NCI-H460 (cell line): ENCODE measurements at places on chromosomes 2 and 18.

DNA sequence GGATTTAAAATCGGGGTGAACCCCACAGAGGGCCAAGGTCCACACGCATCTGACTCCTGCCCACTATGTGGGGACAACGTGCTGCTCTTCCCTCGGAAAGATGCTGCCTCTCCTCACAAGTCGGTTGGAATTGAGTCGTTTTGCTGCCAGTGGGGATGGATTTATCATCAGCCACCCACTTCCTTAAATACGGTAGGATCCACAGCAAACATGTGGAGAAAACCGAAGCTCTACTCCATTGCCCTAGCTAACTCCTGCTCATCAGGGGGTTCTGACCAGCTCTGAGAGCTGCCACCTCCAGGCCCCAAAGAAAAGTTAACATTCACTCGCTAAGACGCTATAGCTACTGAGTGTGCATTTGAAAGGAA lies 80.9 kb downstream of the CHRNA1 start:
- peak; percentile 7 for DNase-seq

DNA sequence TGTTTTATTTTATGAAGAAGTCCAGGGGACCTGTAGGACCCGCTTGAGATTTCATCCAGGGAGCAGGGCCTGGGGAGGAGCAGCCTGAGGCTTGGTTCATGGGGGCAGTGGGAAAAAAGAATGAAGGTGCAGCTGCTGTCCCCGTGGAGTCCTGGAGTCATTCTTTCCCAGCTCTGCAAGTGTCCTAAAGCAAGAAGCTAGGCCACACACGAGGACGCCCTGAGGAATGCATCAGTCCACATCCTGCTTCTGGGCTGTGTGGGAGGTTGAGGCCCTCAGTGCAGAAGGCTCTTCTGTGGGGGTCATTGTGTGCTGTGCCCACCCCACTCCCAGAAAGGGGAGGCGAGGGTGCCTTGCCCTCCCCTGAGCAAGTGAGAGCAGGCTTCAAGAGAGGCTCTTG lies 179.9 kb upstream of the HS6ST1 start:
- DNase-seq = no peak

DNA sequence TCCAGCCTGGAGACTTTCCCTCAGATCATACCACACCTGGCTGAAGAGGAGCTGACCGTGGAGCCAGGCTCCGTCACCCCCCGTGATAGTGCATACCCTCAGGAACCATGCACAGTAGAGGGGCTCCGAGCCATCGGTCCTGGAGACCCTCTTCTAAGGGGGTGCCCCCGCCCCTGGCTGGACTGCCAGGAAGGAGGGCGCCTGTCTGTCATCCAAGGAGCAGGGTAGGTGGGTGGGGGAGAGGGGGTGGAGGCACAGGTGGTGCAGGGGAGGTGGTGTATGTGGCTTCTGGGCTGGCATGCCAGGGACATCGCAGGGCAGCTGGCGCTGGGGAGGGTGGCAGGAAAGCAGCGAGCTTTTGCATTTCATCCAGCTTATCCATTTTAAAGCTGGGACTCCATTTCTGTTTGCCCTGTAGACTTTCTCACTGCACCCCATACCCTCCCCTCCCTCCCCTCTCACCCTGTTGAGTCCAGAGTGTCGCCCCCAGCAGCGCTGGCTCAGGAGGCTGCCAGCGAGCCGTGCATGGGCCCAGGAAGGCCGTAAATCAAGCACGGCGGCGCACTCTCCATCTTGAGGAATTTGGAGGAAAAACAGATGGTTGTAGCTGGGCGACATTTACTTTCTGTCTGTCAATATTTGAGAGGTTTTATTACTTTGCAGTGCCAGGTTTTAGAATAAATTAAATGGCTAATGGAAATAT lies 56.2 kb upstream of the HS6ST1 start:
- no peak for DNase-seq

- peak; percentile 59 for DNase-seq
These were observed 38.2 kb upstream of the PPM1B start for GRCh38 chr2:44130441-44130840.

- DNase-seq = no peak
These were observed 147.2 kb upstream of the CELF4 start for GRCh38 chr18:37712776-37713175.

- DNase-seq = no peak
These were observed 75.8 kb downstream of the POLR1A start for GRCh38 chr2:86029873-86030272.

DNA sequence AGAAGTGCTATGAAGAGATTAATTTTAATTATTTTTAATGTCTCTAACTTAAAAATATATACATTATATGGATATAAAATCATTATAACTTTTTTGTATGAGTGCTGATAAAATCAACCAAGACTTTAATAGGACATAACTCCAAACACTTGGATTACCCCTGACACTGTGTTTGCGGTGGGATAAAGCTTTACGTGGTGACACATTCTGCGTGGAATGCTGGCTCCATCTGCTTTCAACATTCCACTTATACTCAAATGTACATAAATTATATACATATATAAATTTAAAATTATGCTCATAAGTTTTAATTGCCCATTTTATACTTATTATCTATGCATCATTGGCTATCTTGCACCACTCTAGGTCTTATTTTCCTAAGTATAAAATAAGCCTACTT lies 30.5 kb downstream of the LINC00305 start:
- DNase-seq = no peak

GRCh38 chr2:105090091-105090490 lies 52.2 kb downstream of the MRPS9 start:
- no peak for DNase-seq

DNA sequence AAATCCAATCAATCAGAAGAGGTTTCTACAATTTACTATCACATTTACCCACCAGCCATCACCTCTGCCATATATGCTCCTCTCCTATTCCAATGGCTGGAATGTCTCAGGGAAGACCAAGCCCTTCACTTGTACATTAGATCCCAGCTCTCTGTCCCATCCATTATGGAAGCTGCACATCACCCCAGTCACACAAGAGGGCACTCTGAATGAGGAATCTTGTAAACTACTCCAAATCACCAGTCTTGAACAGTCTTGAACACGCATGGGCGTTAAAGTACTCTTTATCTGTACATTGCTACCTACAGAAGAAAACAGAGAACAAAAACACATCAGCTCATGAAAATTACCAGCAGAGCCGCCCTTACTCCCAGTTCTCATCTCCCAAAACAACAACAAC lies 38.7 kb downstream of the ZC3H8 start:
- peak; percentile 12 for DNase-seq

DNA sequence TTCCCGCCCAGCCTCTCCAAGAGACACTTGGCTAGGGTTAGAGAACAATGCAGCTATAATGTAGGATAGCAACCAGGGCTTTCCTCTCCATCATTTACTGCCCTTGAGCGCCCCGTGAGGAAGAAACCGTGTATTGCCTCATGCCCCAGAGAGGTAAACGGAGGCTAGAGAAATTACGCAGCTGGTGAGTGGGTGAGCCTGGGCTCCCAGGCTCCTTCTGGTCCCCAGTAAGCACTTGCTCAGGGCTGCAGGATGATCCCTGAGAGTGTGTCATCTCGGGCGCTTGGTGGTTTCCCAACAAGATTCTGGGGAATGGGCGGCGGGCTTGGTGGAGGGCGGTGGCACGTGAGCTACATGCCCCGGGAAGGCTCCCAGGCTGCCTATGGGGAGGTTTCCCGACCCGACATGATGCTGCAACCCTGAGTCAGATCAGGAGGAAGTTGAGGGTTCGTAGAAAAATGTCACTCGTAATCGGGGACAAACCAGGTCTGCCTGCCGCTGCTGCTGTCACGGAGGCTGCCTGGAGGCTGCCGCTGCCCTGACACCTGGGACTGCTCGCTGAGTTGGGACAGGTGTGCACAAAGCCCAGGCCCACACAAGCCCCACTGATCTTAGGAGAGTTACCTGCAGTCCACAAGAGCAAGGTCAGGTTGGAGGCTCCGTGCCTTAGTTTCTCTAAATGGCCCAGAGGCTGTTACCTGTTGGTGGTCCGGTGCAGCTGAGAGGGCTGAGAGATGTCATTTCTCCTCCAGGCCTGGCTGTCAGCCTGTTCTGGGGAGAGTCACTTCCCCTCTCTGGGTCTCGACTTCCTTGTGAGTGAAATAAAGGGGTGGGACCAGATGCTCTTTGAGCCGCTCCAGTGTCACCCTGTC lies at the start of gene GPR55:
TSS of gene GPR55 (minus strand) at position 773 of the 872 bp plus-strand sequence. CDS start 14,280 bp downstream, outside the sequence.
- DNase-seq = peak; percentile 31

DNA sequence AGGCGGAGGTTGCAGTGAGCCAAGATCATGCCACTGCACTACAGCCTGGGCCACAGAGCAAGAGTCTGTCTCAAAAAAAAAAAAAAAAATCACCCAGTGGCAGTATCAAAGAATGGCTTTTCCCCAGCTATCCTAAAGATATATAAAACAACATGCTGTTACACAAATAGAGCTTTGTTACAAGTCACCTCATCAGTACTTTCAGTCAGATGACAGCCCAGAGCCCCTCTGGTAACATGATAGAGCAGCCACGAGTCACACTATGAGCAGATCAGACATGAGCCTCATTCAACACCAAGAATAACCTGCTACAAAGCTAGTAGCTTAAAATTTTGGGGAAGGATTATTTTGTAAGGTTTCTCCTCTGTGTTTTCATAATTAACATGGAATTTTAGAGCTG lies 25.2 kb downstream of the PDE11A start:
- no peak for DNase-seq

- DNase-seq = no peak
These were observed 537.2 kb upstream of the DCC start for GRCh38 chr18:51802569-51803428.

GRCh38 chr2:174682578-174683391 lies 81.5 kb downstream of the CHRNA1 start:
- peak; percentile 24 for DNase-seq

GRCh38 chr2:29241955-29242565 lies 126.8 kb downstream of the CLIP4 start:
- DNase-seq = no peak

DNA sequence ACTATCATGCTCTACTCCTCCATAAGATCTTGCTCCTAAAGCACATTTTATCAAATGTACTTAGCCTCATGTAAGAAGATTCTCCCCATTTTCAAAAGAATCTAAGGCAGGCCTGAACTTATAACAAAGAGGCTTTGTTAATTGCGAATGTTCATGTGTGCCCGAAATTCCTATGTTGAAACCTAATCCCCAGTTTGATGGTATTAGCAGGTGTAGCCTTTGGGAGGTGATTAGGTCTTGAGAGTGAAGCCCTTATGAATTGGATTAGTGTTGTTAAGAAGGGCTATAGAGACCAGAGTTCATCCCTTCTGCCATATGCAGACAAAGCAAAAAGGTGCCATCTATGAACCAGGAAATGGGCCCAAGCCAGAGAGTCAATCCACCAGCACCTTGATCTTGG lies 234.5 kb downstream of the PAX3 start:
- DNase-seq = no peak

DNA sequence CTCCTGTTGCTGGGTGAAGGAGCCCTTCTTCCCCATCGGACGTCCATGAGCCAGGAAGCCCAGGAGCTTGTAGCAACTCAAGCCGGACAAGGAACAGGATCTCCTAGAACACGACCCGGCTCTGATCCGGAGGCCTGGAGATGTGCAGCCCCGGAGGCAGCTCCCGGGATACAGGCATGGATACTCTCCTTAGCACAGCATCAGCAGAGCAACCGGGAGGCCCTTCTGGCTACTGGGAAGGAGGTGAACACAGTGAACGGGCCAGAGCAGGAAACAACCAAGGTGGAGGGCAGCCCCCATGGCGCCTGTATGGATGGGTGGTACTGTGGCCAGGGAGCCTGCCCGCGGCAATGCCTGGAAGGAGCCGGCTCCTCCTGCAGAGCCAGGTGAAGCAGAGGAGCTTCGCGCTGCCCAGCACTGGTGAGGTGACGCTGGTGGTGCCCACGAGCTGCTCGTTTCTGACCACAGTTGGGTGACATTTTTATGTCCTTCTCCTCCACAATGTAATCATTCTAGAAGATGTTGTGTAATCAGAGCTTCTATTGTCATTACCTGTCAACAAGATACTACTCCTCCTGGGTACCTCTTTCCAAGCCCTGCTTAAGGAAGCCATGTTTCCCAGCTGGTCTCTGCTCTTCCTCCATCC lies 94.3 kb downstream of the TWIST2 start:
- no peak for DNase-seq

GRCh38 chr18:39604836-39605235 lies 2039.2 kb upstream of the CELF4 start:
- no peak for DNase-seq

GRCh38 chr2:240963868-240964703 lies 34.3 kb upstream of the SNED1 start:
- no peak for DNase-seq

DNA sequence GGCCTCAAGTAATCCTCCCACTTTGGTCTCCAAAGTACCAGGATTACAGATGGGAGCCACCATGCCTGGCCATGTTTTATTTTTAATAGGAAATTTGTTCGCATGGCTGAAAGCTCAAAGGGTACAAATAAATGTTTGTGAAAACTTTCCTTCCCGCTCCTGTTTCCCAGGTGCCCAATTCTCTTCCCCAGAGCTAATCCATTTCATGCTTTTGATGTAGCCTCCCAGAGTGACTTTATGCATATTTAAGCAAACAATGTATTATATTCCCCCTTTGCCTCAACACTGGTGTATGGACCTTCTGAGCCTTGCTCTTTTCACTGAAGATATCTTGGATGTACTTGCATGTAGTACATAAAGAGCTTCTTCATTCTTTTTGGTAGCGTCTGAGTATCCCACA lies 52.5 kb upstream of the ITSN2 start:
- no peak for DNase-seq

DNA sequence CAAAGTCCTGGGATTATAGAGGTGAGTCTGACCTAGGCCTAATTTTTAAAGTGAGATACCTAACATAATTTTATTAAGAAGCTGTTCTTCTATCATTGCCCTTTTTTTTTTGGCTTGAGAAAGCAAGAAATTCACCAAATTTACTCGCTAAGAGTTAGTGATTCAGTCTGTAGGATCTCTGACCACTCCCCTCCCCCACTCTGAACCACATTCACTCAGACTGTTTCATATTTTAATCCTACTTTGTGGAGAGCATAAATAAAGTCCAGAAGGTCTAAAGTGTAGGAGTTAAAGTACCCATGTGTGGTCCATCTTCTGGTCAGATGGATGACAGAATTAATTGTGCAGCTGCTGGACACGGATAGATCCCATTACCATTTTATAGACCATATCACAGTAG lies 115.8 kb upstream of the MGAT5 start:
- no peak for DNase-seq

- DNase-seq = no peak
These were observed 6.1 kb downstream of the MPV17 start for GRCh38 chr2:27316655-27317412.

- no peak for DNase-seq
These were observed 1.3 kb downstream of the SP9 start for GRCh38 chr2:174335988-174336500.

DNA sequence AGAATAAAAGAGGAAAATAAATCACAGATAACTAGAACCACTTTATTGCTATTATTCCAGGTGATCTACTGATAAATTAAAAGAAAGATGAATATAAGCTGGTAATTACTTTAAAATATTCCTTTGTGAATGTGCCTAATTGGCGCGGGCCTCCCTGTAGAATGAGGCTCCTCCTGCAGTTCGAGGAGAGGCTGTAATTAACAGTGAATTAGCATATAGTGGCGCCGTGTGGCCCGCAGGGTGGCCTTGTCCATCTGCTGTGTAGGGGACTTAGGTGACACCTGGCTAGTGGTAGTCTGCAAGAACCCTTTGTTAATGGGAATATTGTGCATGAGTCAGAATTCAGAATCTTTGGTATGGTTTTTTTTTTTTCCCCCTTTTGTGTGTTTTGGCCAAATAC lies 119.8 kb downstream of the AGAP1 start:
- DNase-seq = no peak
